Activated T-helper 1 cell treated with anti-CD3 and anti-CD28 coated beads, Interleukin-2, amount 50 U/mL, for 16 hours (primary cell): ENCODE measurements at places on chromosomes 2 and 18.

DNA sequence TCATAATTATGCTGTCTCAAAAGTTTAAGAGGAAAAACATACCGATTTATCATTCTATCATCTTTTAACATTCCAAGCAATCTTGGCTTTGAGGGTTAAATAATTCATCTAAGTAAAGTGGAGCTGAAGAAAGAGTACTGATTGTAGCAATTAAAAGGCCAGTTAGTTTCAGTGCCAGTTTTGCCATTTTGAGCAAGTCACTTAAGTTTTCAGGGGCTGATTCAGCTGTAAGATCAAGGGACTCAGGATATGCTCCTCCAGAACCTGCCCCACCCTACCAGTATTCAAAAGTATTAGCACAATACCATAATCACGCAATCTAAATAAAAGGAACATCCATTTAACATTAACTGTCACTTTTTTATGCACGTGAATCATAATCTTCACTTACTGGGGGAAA is 1.9 kb downstream of the SS18 start:
- DNase-seq = no peak

GRCh38 chr2:226057914-226058313 is 658.4 kb downstream of the NYAP2 start:
- DNase-seq = no peak

DNA sequence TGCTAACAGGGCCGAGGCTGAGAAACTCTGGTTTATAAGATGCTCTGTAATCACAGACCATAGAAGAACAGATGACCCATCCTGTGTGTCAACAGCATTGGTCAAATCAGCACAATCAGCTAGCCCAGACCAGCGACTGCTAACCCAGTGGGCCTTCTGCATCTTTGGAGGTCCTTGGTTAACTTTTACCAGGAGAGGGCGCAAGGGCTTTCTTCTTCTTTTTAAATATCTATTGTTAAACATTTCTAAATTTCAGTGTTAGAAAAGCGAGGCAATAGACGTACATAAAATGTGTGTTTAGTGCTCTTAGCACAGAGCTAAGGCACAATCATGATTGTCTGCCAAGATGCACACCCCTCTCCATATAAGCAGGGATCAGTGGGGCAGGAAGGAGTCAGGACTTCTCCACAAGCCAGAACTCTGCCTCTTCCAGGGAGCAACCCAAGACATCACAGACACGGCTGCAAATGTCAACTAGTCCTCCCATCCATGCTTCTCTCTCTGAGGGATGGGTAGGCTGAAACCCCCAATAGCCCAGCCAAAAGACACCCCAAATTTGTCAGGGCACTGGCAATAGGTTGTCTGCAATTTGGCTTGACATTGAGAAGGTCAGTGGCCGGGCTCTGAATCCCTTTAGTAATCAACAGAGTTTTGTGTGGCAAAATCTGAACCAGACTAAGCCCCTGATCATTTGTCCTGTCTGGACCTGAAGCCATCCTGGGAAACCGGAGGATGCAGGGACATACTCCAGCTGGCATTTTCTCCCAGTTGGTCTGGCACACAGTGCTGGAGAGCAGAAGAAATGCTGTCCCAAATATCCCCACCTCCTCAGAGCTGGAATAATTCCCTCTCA is 188.2 kb downstream of the BCL2 start:
- DNase-seq = no peak

DNA sequence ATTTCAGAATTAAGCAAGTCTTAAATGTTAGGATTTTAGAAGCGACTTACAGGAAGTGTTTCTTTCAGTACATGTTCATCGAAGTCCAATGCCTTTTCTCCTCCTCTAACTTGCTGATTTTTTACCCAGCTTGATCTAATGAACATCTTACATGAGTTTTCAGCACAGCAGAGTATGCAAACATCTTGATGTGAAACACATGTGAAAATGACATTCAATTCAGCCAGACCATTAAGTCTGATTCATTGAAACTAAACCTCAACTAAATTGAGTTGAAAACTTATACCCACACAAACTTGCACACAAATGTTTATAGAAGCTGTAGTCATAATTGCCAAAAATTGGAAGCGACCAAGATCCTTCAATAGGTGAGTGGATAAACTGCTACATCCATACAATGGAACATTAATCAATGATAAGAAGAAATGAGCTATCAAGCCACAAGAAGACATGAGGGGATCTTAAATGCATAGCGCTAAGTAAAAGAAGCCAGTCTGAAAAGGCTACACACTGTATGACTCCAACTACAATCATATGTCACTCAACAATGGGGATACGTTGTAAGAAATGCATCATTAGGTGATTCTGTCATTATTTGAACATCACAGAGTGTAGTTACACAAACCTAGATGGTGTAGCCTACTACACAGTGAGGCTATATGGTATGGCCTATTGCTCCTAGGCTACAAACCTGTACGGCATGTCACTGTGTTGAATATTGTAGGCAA is 18.5 kb downstream of the PSTPIP2 start:
- DNase-seq = no peak

DNA sequence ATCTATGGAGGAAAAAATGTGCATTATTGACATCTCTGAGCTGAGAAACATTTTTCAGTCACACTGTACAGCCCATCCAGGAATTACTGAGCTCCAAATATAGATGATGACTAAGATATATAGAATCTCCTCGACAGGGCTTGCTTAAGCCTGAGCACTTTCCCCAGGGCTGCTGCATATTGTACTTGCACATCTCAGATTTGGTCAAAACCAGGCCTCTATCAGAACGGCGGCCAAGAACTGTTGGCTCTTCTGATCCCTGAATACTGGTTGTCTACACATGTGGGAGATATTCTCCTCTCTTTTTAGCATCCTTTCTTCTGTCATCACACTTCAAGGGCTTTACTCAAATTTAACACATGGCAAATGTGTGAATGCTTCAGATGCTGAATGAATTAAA is 201.5 kb upstream of the SLC35G4 start:
- DNase-seq = no peak

DNA sequence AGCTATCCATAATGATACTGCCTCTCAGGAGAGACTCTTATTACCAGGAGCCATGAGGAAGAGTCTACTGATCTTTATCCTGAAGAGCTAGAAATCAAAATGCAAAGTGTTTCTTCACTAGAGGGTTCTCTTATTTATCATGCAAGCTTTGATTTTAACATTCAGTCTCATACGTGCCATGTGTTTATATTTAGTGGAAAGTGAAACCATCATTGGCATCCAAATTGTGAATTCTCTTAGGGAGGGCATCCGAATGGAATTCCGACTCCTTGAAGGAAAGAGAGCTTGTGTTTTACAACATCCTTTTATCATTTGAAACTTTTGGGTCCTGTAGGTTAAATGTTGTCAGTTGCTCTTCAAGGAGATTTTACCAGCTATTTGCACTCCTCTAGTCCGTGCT is 170.4 kb upstream of the SESTD1 start:
- no peak for DNase-seq

DNA sequence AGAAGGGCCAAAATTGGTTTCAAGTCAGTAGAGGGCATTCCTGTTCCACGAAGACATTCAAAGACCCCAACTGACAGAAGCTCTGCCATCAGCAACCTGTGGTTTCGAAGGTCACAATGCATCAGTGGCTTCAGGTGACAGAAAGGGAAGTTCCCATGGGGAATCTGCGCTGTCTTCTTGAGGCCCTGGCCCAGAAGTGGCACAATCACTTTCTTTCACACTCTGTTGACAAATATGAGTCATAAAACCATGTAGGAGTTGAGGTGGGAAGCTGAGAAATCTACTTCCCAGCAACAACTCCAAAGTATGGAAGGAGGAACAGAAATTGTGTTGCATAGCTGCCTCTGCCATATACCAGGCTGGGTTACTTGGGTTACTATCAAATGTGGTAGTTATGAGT is 621.1 kb upstream of the FANCL start:
- DNase-seq = no peak

DNA sequence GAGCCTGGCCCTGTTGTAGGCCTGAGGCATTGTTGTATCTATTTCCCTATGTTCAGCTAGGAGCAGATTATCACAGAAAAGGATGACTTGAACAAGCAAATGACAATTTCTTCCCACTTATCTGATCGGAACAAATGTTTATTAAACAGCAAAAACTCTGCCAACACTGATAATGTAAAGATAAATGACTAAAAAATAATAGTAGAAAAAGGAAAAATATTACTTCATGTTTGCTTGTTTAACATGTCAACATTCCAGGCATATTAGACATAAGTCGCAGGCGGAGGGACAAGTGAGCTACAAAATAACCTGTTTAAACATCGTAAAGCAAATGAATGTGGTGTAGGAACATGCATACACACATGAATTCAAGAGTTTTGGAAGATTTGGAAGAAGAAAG is 257.9 kb downstream of the TMX3 start:
- DNase-seq = no peak

- no peak for DNase-seq
Measured at GRCh38 chr18:72727776-72728175, 140.0 kb downstream of the NETO1 start.

- DNase-seq = no peak
Measured at GRCh38 chr2:174587579-174587978, 10.0 kb downstream of the WIPF1 start.

- DNase-seq = no peak
Measured at GRCh38 chr2:107684421-107684820, 142.3 kb upstream of the RGPD4 start.

DNA sequence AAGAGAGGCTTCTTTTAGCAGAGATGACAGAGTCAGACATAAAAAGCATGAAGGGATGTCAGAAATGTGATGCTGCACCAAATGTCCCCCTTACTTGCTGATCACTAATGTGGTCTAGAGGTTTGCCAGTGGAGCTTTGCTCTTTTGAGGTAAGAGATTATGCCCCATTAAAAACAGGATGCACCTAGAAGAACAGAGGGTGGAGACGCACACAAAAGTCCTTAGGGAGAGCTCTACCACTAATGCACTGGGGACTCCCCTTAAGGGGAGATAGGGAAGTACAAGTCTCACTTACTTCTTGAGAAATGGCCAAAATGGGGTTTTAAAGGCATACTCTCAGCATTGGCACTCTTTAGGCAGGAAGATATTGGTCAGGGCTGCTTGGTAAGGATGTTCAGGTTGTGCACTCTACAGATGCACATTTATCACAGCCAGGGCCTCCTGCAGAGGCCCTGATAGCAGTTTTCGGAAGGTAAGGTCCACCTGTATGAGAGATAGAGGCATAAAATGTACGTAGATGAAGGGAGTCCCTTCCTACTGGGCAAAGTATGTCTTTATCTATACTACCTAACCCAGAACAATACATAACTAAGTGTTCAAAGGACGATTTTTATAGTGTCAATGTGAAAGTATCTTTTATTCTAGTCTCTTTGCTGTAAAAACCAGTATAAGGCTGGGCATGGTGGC is 17.0 kb upstream of the SCYGR1 start:
- no peak for DNase-seq

DNA sequence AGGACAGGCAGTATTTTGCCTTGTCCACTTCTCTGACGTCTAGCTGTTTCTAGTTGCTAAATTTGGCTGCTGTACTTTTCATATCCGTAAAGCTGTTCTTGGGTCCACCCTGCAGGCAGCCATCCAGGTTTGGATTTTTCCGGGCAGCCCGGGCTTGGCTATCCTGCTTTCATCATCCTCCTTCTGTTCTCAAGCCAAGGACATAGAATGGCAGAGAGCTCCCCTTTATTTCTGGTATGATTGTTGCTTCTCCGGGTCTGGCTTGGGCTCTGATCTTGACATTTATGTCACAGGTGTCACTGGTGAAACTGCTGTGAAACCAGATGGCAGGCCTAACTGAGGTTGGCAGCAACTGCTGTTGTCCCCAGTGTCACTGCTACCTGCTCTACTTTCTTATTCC is 35.5 kb downstream of the SCN2A start:
- DNase-seq = no peak

DNA sequence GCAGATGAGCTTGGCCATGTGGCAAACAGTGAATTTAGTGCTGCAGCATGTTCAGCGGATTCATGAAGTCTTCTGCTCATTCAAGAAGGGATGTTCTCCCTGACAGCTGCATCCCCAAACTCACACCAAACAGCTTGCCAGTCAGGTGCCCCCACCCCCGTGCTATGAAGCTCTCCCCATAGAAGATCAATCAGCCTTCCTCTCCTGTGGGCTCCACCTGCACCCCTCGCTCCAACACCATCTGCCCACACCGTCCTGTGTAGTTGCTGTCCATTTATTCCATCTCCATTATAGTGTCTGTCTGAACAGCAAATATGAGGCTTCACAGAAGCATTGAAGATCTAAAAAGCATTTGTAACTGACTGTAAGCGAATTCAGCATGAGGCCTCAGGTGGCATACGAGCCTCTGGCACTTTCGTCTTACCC is 218.9 kb downstream of the BCL2 start:
- DNase-seq = no peak

DNA sequence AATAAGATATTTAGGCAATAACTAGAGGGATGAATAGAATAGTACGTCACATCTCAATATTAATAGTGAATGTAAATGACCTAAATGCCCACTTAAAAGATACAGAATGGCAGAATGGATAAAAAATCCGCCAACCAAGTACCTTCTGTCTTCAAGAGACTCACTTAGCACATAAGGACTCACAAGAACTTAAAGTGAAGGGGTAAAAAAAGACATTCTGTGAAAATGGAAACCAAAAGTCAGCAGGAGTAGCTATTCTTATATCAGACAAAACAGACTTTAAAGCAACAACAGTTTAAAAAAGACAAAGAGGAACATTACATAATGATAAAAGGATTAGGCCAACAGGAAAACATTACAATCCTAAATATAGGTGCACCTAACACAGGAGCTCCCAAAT is 56.7 kb upstream of the DSC1 start:
- no peak for DNase-seq

DNA sequence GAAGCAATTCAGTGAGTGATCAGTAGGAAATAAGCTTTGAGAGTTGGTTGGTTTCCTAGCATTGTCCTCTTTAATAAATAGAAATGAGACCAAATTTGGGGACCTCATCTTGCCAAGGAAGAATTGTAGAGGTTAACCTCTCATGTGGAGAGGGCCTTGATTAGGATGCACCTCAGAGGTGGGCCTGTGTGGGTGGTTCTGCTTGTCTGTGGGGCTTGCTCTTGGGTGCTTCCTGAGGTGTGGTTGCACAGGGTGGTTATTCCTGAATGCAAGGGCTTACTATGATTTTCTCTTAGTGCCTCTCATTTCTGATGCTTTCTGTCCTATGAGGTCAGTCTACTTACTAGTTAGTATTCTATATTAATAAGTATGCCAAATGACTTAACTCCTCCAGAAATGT is 89.6 kb upstream of the MGAT5 start:
- DNase-seq = no peak
